ENCODE measurements at places on chromosomes 3 and 15.

DNA sequence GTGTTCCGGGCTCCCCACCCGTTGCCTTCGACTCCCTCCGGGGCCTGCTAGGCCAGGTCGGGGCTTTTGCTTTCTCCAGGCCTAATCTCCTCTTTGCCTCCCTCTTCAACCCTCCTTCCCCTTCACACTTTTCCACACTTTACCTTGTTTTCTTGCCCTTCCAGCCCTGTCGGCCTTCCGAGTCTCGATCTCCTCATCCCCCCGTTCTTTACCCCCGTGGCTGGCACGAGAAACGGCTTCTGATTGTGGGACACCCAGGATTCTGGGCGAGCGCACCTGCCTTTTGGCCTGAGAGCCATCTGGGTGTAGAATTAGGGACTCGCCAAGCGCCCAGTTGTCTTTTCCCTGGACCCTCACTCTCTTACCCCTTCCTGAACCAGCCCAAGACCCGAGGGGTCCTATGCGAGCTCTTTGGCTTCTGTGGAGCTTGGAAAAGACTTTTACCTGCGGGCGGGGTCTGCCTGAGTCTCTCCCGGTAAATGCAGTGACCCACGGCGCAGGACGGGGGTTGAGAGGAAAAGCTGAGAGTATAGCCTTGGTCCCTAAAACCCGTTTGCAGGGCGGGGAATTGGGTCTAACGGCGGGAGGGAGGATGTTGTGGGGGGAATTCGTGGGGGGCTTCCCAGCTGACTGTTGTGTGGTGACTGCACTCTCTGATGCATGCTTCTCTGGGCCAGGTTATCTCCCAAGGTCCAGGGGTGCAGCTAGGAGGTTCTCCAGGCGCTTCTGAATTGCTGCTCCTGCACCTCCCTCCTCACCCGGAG lies 5.5 kb upstream of the ONECUT1 start:
- no peak for DNase-seq

DNA sequence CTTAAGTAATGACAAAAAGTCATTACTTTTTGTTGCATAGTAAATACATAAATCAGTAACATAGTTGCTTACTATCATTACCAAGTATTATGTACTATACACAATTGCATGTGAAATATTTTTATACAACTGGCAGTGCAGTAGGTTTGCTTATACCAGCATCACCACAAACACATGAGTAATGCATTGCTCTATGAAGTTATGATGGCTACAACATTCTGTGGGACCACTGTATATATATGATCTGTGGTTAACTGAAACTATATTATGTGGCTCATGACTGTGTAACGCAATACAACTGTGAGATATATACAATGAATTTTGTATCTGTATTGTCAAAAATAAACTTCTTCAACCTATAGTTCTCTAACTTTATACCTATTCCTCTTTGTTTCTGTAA lies 113.7 kb upstream of the RBMS3 start:
- DNase-seq = no peak

GRCh38 chr3:111715911-111716523 lies 120.9 kb upstream of the ZBED2 start:
- DNase-seq = no peak

GRCh38 chr15:44125879-44126278 lies 69.2 kb downstream of the FRMD5 start:
- no peak for DNase-seq

- DNase-seq = no peak
These were observed 192.3 kb downstream of the THRB start for GRCh38 chr3:24302396-24302795.

- no peak for DNase-seq
These were observed 226.4 kb upstream of the CTDSPL start for GRCh38 chr3:37635251-37635650.

DNA sequence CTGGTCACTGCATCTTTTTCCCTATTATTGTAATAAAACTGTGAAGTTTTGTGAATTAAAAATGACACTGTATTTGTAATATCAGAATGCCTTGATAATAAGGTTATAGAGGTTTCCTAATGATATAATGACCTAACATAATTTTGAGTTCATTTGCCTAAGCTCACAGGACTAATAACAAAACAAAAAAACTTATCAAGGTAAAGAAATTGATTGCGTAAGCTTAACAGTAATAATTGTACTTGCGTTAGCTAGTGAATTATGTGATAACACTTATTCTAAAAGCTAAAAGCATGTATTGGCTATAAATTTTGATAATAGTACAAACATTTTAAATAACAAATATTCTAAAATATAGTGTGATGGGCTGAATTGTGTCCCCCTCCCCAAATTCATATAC lies 112.6 kb downstream of the LEKR1 start:
- DNase-seq = no peak

DNA sequence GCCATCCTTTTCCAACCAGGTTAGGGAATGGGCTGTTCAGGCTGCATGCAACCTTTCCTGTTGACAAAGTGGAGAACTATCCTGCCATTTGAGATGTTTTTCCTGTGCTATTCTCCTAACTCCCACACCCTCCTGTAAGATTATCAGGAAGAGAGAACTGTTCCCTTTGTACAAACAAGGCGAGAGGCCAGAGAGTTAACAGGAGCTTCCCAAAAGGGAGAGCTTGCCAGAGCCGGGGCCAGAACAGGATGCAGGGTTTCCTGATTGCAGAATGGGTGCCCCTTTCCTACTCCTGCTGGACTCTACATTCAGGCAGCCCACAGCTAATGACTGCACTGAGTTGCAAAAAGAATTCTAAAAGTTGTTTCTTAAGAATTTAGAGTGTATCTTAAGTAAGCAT lies 17.1 kb downstream of the PML start:
- DNase-seq = no peak

DNA sequence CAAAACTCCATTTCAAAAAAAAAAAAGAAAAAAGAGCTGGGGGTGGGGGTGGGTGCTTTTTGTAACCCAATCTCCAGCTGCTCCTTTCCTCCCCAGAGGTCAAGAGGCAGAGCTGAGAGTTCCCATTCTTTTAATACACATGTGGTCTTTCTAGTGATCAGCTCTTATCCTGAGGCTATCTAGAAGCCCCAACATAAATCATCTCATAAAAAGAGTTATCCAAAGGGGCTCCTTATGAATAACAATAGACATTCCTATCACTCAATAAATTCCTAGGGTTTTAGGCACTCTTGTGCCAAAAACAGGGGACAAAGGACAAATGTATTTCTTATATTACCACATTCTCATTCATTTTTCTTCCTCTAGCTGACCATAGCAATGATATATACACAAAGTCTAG lies 25.1 kb upstream of the GAP43 start:
- no peak for DNase-seq

GRCh38 chr15:74460298-74460697 lies 662 bp downstream of the UBL7 start:
- no peak for DNase-seq

DNA sequence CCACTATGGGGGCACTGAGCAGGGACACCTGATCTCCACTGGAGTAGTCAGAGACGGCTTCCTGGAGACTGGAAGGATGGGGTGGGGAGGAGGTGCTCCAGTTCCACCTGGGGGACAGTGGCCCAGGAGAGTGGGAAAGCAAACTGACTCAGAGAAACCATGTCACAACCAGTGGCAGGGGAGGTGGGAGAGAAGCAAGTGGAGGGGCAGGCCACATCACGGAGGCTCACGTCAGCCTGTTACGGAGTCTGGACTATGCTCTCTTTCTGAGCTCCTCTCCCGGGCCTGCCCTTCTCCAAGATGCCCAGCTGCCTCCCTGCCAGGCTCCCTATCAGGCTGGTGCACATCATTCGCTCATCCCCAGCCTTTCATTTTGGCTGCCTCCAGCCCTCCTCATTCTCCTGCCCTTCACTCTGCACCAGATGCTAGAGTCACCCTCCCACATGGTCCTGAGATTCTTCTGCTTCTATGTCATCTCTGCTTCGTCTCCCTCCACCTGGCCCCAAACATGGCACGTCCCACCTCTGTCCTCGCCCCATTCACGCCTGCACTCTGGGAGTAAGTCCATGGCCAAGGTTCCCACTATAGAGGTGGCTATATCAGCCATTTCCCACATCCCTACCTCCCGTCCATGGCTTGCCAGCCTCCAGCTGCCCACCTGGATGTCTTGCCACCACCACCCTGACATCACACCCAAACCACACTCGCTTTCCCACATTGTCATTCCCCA lies 100.3 kb downstream of the ADCY5 start:
- DNase-seq = no peak

GRCh38 chr3:126481808-126482502 lies 6.3 kb upstream of the ZXDC start:
- DNase-seq = no peak

DNA sequence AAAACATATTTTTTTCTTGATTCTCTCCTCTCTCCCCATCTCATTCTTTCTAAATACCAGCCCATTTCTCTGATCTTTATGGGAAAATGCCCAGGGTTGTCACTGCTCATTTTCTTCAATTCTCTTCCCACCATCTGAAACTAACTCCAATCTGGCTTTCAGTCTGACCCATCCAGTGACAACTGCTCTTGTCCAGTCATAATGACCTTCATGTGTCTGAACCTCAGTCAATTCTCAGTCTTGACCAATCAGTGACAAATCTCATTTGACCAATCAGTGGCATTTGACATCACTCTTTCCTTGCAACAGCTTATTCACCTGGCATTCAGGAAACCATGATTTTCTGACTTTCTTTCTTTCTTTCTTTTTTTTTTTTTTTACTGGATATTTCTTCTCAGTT lies 15.1 kb downstream of the VEPH1 start:
- DNase-seq = no peak

GRCh38 chr15:68667800-68668625 lies 89.2 kb downstream of the CORO2B start:
- no peak for DNase-seq
